ENCODE measurements at places on chromosomes 7 and 10.

DNA sequence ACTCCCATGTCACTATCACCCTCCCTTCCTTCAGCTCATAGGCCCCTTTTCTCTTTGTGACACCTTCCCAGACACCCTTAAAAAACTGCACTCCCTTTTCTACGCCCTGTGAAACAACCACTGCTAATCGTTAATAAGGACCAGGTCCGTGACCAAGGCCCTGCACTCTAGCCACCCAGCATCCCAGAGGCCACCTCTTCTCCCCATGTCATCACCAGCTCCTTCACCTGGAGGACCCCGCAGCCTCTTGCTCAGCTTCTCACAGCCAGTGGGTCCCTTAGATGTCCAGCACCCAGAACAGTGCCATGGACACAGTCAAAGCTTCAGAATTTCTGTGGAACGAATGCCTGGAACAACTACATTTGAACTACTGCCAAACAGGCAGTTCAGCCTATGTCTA is 2.3 kb downstream of the PARD3 start:
- no peak for DNase-seq

GRCh38 chr7:103130901-103131624 is 17.8 kb downstream of the NAPEPLD start:
- DNase-seq: no peak

DNA sequence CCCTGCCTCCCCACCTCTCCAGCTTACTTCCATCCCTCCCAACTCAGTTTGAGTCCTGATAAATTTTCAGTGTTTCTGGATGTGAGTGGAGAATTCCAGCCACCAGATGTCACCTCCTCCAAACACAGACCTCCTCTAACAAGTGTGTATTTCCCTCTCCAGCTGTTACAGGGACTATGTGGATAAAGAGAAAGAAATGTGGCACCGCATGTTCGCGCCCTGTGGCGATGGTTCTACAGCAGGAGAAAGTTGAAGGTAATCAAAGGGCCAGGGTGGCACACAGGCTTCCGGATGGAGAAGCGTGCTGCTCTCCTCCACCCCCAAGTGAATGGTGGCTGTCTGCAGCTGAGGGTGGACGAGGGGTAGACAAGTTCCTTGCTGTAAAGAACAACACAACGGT is 14.7 kb downstream of the FKBP6 start:
- no peak for DNase-seq

GRCh38 chr10:86292462-86293395 is 73.9 kb downstream of the GRID1 start:
- DNase-seq: no peak

- DNase-seq: no peak
Measured at GRCh38 chr10:73404690-73405089, 9.2 kb downstream of the ANXA7 start.

- no peak for DNase-seq
Measured at GRCh38 chr7:155762655-155763054, 49.6 kb downstream of the SHH start.

GRCh38 chr7:131674131-131674530 is 117.7 kb upstream of the PODXL start:
- no peak for DNase-seq

DNA sequence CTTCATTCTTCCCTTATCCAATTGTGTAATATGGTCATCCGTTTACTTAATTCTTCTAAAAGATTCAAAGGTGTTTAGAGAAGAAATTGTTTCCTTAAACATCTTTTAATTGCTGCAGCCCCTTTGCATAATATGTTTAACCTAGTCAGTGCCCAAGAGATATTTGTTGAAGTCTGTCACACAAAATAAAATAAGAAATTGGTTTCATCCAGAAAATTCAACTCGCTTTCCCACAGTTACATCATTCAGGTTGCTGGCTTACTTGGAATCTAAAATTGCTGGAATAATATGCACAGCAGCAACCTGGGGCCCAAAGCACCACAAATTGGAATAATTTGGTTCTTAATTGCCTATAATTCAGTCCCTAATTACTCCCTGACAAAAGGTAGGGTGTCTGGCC is 155.1 kb upstream of the ETV1 start:
- no peak for DNase-seq

GRCh38 chr7:46616636-46617035 is 695.6 kb upstream of the IGFBP3 start:
- no peak for DNase-seq

DNA sequence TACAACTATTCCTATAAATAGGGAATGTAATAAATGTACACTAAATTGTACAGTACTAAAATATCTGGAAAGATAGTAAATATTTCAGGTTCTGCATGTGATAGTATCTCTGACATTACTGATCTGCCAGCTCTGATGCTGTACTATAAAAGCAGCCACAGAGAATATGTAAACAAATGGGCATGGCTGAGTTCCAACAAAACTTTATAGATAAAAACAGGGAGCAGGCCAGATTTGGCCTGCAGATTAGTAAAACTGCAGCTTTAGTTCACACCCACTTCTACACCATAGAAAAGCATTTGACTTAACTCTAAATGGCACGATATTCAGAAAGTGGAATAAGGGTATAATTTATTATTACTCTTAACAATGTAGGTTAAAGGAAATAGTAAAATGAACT is 18.8 kb upstream of the TLL2 start:
- DNase-seq: no peak

- peak; percentile 24 for DNase-seq
Measured at GRCh38 chr7:27873981-27874957, 134.3 kb downstream of the TAX1BP1 start.

DNA sequence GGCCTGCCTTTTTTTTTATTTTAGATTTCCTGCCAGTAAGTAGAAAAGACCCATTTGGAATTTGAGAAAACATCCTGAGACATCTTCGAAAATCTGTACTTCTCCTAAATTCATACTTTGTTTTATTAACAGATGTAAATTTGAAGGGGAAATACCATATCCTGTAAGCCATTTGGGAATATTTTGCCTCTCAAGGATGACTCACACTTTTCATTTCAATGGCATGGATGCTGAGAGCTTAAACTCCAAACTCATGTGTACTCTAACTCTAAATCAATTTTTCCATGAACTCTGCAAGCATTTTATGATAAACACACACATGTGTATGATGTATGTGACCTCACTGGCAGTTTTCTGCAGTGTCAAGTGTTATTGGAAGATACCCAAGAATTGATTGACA is 89.0 kb downstream of the SEMA3A start:
- peak; percentile 24 for DNase-seq

DNA sequence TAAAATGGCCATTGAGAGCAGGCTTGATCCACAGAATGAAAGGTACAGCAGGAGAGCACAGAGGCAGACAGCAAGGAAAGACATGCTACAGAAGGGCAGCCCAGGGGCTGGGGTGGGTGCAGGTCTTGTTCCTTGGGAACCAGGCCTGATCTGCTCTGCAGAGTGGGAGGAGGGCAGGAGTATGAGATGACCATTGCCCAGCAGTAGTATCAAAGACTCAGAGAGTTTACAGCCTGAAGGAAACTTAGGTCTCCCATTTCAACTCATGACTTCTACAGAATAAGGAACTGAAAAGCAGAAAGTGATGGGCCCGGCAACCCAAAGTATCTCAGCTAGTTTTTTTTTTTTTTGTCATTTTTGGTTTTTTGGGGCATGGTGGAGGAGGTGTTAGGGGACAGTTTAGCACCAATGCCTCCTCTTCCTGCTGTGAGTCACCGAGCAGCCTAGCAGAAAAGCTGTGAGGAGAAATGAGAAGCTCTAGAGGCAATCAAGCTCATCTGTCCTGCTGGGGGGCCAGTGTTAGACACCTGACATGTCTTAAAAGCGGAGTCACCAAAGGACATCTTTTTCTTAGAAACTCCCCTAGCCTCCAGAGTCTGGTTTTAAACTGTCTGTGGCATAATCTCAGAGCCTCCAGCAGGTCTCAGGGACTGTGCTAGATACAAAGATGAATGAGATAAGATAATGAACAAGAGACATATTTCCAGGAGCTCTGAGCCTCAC is 34.3 kb upstream of the HERPUD2 start:
- no peak for DNase-seq

- no peak for DNase-seq
Measured at GRCh38 chr7:22571766-22572165, 71.8 kb upstream of the STEAP1B start.
